ENCODE measurements at places on chromosomes 2 and 18.

DNA sequence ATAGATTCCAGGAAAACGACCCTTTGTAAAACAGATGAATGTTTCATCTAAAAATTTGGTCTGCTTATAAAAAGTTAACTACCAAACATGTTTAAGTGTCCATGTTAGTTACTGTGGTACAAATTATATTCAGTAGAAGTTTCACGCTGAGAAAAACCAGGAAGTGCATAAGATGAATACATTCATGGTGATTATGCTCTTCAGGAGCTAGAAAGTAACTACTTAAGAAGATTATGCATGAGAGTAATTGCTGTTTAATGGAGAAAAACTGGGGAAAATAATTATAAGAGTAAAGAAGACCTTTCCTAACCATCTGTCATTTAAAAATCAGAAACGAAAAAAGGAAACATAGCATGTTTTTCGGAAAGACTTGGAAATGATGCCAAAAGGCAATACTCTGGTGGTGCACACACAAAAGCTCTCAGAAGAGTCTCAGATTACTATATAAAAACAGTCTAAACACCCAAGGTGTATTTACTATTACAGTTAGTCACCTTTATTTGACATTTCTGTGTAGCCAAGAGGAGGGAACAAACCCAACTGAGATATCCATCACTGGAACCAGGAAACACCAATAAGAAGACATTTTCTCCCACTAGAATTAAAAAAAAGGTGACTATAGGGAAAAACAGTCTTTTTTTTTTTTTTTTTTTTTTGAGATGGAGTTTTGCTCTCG is 38.8 kb upstream of the METTL21A start:
- DNase-seq, result no peak

- DNase-seq, result no peak
Measured at GRCh38 chr2:54422072-54422581, 34.0 kb upstream of the SPTBN1 start.

DNA sequence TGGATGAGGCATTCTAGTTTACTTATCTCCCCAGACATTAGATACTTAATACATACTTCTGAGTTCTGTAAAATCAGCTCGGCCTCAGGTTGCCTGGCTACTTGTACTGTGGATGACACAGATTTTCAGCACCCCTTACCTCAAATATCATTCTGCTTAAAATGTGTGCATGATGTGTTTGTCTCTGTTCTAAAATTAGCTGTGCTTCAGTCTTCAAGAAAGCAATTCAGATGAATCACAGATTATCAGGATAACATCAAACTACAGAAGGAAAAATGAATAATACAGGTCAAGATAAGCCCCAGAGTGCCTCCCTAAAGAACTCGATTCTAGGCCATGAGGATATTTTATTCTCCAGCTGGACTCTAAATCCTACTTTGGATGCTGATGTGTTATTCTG is 21.3 kb upstream of the MAPRE2 start:
- DNase-seq, result no peak

- DNase-seq, result no peak
Measured at GRCh38 chr2:235544689-235544969, 50.8 kb downstream of the AGAP1 start.

GRCh38 chr2:231110551-231110950 is 14.3 kb downstream of the HTR2B start:
- DNase-seq, result no peak

DNA sequence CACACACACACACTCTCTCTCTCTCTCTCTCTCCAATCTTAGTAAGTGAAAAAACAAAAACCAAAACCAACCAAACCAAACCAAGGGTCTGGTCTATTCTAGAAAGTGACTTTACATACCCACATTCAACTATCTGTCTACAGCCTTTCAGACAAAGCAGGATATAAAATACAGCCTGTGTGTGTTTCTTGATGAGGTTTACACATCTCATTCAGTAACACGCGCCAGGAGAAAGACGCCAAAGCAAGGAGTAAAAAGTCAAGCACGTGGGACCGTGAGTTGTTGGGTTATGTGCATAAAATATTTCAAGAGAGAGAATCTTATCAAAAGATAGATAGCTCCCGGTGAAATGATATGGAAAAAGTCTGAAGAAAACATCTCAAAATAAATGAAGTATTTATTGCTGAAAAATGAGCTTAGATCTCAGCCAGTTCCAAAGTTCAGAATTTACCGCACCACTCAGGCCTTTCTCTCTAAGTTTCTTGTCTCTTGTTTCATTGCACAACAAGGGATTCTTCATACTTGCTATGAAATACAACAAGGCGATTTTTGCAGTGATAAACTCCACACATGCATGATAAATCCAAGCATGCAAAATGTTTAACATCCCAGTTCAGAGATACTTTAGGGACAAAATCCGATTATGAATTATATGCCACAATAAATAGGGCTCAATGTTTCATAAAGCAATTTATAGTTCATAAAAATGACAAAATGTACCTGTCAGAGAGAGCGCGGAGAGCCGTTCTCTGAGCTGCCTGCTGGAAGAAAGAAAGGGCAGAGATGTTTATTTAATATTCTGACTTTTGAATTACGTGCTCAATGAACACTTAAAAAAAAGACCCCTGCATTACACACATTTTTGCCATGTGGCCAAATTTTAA is 159.3 kb upstream of the REV1 start:
- DNase-seq, result no peak

DNA sequence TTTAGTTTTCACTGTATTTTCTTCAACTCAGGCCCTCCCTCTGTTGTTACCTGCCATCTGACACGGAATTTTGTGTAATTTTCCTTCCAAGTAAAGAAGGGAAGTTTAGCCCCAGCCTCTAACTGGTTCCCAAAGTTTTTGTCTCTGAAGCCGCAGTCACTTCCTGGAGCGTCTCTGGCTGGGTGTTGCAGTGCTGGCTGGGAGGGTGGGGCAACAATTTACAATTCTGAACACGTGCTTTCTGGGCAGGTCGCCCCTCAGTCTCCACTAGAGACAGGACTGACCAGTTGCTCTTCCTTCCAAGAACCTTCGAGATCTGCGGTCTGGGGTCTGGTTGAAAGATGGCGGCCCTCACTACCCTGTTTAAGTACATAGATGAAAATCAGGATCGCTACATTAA is 3.5 kb downstream of the CNDP2 start:
- DNase-seq, result peak; percentile 85

- DNase-seq, result no peak
Measured at GRCh38 chr2:95362486-95362885, 40.0 kb upstream of the FAHD2A start.

GRCh38 chr18:23494992-23495391 is 8.3 kb upstream of the RMC1 start:
- no peak for DNase-seq

- DNase-seq, result peak; percentile 79
Measured at GRCh38 chr2:30871980-30872789, 64.9 kb upstream of the CAPN13 start.

DNA sequence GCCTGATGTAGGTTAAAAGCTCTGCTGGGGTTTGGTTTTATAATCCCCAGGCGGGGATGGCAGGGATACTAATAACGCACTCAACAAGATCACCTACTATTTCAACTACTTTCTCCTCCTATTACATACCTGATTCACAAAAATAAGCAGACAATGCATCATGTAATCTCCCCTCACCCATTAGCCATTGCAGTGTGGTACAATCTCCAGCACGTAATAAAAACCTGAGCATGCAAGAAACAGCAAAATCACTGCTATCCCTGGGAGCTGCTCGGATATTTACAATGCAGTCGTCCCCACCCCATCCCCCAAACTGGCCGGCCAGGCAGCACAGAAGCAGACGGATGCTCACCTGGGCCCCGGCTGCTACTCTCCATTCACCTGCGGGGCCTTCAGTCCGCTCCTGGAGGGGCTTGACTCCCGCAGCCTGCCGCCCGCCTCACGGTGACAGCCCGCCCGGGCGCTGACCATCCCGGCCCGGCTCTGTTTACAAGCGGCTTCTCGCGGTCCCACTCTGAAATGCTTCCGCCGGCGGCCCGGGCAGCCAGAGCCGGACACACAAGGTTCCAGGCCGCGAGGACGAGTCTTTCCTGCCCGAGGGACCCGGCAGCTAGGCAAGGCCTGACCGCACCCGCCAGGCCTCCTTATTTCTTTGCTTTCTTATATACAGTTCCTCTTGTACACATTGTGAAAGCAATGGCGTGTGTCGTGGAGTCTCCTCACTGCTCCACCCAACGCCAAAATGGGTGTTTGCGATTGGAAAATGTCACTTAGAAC is at the start of gene PLEKHM3:
Gene PLEKHM3 (minus strand): TSS at position 491 of the 777 bp plus-strand sequence. CDS start 23,888 bp downstream, outside the sequence.
- DNase-seq, result peak; percentile 86

GRCh38 chr18:45321520-45321919 is 293.8 kb upstream of the SLC14A2 start:
- no peak for DNase-seq

DNA sequence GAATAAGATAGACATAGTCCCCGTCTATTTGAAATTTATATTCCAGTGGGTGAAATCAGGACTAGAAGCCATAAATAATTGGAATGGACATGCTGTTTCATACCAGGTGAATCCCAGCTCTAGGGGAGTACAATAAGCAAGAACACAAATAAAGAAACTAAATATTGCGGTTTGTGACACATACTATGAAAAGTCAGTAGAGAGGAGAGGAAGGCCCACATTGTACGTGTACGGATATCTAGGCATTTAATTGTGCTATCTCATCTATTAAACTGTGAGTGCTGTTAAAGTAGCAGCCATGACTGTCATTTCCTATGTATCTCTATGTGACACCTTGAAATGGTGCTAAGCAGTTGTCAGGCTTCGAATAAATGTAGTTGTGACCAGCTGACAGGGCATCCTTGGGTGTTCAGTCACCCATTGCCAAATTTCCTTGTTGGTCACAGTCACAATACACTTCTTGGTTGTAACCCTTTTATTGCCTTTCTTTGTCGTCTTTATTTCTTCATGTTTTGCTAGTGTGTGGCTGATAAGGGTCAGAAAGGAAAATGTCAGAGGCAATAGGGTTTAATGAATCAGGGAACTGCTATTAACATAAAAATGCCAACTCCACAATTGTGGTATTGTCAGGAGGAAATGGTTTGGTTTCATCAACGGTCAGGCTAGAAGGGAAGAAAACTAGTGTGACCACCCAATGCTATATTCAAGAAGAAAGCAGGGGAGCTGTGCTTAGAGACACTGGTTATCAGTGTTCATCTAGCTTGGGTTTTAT is 31.5 kb downstream of the CPO start:
- DNase-seq, result no peak

- DNase-seq, result peak; percentile 99
Measured at GRCh38 chr2:27320958-27321543, 1.8 kb downstream of the MPV17 start.

DNA sequence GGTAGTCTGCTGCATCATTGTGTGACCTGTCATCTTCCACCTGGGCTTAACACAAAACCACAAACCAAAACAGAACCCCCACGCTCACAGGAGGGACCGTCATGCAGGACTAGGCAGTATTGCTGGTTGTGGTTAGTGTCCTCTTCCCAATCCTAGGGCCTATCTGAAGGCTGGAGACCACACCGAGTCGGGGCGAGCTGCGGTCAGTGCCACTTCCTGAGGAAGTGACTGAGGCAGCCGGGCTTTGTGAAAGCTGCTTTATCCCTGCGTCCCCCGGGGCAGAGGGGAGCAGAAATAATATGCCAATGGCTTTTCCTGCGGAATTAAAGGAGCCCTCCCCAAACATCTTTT is 22.9 kb downstream of the ZNF532 start:
- peak; percentile 80 for DNase-seq

DNA sequence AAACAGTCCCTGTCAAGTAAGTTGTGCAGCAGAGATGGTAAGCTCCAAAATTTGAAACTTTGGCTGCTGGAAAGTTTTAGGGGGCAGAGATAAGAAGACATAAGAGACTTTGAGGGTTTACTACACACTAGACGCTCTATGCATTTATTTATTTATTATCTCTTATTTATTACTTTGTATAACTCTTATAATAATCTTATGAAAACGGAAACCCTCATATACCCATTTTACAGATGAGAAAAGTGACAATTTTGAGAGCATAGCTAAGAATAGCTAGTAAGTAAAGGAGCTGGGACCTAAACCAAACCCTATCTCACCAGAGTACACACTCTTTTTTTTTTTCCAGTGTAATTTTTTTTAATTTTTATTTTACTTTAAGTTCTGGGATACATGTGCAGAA is 112.8 kb upstream of the PKDCC start:
- DNase-seq, result no peak

DNA sequence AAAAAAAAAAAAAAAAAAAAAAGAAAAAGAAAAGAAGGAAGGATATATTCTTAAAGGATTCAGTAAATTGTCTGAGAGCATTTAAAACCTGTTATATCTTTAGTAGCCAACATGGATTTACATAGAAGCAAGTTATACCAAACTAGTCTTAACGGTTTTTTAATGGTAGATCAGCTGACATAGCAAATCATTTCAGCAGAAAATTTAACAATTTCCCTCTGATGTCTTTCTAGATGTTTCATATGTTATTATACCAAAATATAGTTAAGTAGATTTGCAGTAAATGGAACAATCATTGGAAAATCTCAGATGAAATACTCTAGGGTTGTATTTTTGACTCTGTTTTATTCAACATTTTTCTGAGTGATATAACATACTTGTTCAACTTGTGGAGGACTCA is 72.9 kb downstream of the BABAM2 start:
- no peak for DNase-seq

DNA sequence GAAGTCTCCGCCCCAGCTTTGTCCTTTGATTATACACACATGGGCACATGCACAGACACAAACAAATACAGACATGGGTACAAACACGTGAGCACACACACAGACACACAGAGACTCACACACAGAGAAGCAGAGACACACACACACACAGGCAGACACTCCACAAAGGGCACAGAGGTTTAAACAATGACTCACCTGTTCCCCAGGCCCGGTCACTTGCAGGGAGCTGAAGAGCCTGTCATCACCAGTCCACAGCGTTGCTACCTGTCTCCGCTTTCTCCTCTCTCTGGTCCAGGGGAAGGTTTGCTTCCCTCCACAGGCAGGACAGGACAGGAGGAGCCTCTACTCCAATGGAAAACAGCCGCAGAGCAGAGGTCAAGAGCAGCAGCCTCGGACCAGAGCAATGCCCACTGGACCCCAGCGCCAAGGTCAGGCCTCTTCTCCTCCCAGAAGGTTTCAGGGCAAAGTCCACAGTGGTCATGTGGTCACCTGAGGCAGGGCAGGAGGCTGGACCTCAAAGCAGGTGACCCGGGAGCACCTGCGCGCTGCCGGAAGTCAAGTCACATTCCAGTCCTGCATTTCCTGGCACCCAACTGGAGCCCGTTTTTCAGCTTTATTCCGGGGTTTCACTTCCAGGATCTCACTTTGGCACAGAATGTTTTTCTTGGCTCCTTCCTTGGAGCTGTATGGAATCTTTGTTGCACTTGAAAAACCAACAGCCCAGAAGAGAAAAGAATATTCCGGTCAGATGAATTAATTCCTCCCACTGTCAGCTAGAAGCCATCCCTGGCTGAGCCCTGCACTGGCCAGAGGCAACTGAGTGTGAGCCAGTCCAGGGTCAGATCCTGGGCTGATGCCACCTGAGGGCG is at the start of gene RAB17:
Gene RAB17 (minus strand): TSS at position 463 of the 869 bp plus-strand sequence. CDS start 4,580 bp downstream, outside the sequence.
- DNase-seq, result peak; percentile 84

- DNase-seq, result peak; percentile 24
Measured at GRCh38 chr2:74001781-74002504, 17.2 kb downstream of the TET3 start.

GRCh38 chr2:212154477-212154878 is 384.1 kb downstream of the ERBB4 start:
- no peak for DNase-seq
